ENCODE measurements at places on chromosomes 7 and 10.
A peak's percentile ranks its signal among the peaks of the same experiment; 100 is the strongest.

- DNase-seq = no peak
Measured at GRCh38 chr7:118059209-118059608, 124.8 kb upstream of the LSM8 start.

- no peak for DNase-seq
Measured at GRCh38 chr10:125953778-125954385, 57.5 kb downstream of the FANK1 start.

DNA sequence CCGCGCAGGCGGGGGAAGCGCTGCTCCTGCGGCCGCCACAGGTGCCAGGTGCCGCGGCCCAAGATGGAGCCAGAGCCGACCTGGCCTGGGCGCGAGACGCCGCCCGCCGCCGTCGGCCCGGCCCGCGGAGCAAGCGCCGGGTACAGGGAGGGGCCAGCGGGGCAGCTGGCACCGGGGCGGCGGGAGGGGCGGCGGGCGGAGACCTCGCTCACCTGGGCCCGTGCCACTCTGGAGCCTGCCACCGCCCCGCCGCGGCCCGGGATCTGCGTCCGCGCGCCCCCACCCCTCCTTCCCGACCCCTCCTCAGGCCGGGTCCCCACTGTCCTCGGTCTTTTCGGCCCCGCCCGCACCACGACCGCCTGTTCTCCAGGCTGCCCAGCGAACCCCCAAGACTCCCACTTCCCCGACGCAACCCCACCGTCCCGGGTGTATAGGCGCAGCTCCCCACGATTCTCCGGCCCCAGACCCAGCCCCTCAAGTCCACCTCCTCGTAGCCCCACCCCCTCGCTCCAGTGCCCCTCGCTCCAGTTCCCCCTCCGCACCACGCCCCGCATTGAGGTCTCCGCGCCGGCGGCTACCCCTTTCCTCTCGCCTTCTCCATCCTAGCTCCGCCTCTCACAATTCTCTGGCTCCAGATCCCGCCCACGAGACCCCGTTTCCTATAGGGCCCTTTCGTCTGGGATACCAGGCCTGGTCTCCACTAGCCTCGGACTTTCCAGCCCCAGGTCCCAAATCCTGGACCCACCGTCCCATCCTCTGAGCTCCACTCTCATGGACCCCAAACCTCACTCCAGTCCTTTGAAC lies at the start of gene GPRIN2:
Gene GPRIN2 (minus strand): TSS at position 144 of the 804 bp plus-strand sequence. CDS start 5,922 bp downstream, outside the sequence.
- DNase-seq = no peak

DNA sequence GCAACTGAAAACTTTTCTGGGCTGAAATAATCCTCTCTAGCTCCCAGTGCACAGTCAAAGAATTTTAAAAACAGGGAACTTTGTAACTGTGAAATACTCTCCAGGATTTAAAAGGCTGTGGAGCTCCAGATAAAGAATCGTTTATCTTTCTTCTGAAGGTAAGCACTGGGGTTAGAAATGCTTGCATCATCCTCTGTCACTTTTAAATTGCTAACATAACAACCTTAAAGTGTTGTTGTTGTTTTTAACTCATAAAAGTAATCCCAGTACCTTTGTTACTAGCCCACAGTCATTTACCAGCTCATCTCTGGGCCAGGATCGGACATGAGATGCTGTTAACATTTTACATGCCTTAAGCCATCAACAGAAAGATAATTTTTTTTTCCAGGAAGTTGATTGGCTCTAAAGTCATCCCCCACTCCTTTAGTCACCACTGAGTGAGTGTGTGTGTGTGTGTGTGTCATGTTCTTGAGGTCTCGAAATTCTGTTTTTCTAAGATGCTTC lies at the start of gene SLC39A12:
Gene SLC39A12 (plus strand): TSS at position 51 of the 504 bp plus-strand sequence. CDS start 1,359 bp downstream, outside the sequence.
- DNase-seq = no peak

DNA sequence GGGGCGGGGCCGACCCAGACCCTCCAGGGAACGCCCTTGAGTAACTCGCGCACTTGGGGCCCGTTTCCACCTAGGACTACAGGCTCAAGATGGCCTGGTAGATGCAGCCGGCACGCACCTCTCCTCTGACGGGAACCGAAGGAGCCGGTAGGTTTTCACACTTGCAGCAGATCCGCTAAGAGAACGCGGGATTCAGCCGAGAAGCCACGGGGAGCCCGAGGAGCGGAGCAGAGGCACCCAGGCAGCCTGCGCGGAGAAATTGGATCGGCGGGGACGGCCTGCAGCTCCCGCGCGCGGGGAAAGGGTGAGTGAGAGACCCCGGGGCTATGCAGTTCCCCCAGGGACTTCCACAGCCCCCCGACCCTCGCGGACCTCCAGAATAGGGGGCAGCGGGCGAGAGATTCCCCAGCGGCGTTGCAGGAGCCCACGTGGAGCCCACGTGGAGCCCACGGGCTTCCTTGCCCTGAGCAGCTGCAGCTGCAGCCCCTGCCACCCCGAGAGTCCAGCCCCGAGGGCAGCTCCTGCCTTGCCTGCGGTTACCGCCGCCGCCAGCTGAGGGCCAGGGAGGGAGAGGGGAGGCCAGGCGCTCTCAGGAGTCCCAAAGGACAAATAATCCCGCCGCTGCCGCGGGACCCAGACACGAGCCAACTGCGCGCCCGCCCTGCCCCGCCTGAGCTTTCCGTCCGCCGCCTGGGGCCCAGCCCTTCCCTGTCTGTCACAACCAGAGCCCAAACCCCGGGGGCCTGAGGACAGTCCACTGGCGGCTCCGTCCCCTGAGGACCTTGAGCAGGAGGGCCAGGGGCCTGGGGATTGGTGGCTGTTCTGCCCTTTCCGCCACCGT lies 13.1 kb downstream of the IFT22 start:
- DNase-seq = peak; percentile 61

DNA sequence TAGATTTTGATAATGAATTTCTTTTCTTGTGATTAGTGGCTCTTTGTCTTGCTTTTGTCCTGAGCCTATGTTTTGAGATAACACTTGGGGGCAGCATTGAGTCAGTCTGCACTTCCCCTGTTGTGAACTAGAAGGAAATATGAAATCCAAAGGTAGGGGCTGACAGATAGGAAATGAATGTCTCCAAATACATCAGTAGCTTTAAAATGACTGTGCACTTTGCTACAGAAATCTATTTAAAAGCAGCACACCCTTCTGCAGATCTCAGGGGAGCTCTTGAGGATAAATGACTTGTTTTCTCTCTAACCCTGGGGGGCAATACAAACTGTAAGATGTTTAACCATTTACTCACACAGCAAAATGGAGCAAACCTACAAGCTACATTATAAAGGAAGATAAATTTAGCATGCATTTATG lies 176.0 kb upstream of the MYO3A start:
- no peak for DNase-seq

DNA sequence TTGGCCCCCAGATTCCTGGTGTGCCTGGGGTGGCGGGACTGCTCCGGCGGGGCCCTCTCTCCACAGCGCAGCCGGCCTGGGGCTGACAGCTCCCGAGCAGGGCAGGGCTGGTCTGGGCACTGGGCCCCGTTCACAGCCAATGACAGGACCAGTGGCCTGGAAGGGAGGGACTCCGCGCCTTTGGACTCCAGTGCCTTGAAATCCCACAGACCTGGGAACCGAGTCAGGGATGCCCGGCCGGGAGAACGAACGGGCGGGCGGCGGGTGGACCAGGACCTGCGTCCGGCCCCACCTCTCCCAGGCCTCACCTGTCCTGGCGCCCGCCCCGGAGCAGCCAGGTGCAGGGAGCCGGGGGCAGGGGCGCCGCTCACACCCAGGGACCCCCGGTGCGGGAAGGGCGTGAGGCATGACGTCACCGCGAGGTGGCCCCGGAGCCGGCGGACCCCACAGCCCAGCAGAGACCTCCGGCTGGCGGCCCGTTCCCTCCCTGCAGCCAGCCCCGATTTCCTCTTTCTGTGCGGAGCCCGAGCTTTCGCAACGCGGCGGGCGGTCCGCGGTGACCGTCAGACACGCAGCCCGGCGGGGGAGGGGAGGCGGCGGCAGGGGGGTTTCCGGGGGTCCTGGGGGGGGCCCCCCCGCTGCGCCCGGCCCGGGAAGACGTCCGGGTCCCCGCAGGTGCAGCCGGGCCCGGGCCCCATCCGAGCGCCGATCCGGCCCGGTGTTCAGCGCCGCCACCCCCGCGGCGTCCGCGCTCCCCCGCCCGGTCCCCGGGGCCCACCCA lies 743 bp downstream of the ADAP1 start:
- DNase-seq = no peak

GRCh38 chr10:58064714-58065528 lies 202.8 kb downstream of the IPMK start:
- peak; percentile 0 for DNase-seq

- DNase-seq = no peak
Measured at GRCh38 chr10:98256692-98257091, 11.3 kb downstream of the LOXL4 start.

- no peak for DNase-seq
Measured at GRCh38 chr7:89012016-89012415, 216.5 kb upstream of the TEX47 start.

GRCh38 chr7:105664816-105665525 lies 83.7 kb upstream of the EFCAB10 start:
- DNase-seq = no peak

DNA sequence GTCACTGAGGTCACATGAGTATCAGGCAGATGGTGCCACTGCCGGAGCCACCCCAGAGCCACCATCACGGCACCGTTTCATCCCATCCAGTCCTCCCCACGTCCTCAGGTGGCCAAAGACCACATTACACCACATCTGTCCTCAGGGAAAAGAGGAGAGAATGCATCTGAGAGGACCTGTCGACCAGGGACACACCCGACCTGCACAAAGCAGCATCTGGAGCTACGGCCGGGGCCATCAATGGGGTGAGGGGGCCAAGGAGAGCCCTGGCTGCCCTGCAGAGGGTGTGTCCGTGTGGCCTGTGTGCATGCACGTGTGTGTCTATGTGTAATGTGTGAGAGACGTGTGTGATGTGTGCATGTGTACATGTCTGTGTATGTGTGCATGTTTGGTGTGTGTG lies 480.6 kb downstream of the DNAJB6 start:
- DNase-seq = no peak

- no peak for DNase-seq
Measured at GRCh38 chr10:132937861-132938260, 4.5 kb downstream of the CFAP46 start.

Data from stimulated activated CD4-positive, alpha-beta T cell treated with anti-CD3 and anti-CD28 coated beads, Interleukin-4, amount 100 ng/mL, for 48 hours (primary cell).